Psoas muscle (tissue), 8 donors: ENCODE measurements at places on chromosomes 6 and 20.

DNA sequence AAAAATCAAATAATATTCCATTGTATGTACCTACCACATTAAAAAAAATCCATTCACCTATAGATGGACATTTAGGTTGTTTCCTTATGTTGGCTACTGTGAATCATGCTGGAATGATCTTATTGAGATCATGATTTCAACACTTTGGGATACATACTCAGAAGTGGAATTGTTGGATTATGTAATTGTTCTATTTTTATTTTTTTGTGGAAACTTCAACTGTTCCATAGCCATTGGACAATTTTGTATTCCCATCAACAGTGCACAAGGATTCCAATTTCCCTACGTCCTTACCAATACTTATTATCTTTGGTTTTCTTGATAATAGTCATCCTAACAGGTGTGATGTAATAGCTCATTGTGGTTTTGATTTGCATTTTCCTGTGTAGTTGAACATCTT, 834.0 kb downstream of the MAFB start:
- DNase-seq = no peak

DNA sequence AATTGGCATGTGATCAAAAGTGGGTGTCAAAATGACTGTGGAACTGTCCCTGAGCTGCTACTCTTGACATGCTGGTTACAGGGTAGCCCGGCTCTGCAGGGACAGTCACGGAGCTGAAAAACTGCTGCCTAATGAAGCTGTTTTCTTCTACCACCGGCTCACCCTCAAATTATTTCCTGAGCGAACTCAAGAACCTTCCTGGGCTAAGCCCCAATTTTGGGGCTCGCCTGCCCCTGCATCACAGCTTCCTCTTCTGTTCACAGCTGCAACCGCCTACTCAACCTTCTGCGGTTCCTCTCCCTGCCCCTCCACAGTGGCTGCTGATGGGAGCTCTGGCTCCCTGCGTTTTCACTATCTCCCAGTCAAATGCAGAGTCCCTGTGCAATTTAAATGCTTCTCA, 110.8 kb upstream of the MLN start:
- DNase-seq = no peak

DNA sequence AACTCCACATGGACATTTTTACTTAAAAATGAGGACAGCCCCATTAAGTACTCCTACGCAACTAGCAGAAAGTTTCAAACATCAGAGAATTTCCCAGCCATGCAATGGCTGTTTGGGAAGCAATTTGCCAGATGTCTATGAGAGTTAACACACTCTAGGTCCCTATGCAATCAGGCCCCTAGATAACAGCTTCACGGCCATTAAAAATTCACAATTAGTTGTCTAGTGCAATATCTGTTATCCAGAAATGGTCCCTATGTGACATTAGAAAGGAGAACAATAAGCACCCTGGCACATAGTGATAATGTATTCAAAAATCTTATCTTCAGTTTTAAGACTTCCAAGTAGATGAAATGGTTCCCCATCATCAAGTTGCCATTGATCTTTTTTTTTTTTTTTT, 174.3 kb upstream of the NRSN1 start:
- no peak for DNase-seq

GRCh38 chr20:9457136-9457535, 57.3 kb upstream of the LAMP5 start:
- DNase-seq = no peak

- no peak for DNase-seq
Measured at GRCh38 chr20:58526411-58526810, 11.2 kb upstream of the APCDD1L start.

DNA sequence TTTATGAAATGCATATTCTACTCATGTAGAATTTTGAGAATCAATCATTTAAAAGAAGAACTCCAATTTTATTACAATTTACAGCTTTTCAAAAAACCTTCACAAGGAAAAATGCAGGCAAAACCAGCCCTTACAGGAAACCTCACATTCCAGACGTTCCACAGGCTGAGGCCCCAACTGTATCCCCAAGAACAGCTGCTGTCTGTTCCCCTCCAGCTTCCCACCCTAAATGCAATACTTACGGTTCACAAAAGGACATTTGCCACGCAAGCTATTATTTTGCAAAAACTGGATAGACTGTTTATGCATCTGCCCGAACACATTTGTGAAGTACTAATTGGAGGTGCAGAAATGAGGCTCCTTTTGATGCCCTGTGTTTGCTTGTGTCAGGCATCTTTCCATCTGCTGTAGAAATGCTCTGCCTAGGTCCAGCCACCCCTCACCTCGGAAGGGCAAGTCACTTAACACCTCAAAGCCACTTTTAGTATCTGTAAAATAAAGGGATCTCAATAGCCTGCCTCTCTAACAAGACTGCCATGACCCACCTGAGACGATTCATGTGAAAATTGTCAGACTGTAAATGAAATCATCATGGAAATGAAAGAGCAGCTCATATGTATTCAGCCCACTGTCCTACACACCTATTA, 26.5 kb downstream of the PDE10A start:
- no peak for DNase-seq

GRCh38 chr6:30883685-30884520, at the start of gene DDR1:
Gene DDR1 (plus strand): TSS chr6:30884519. CDS start chr6:30888730, 4,211 bp downstream.
- peak; percentile 81 for DNase-seq

- no peak for DNase-seq
Measured at GRCh38 chr6:15969236-15969778, 159.6 kb upstream of the MYLIP start.

- no peak for DNase-seq
Measured at GRCh38 chr20:55684578-55684977, 320.7 kb downstream of the CBLN4 start.

GRCh38 chr6:6997263-6998193, 110.2 kb upstream of the RREB1 start:
- DNase-seq = no peak

- DNase-seq = no peak
Measured at GRCh38 chr6:112934433-112935327, 587.5 kb downstream of the RFPL4B start.

- no peak for DNase-seq
Measured at GRCh38 chr6:44576132-44576631, 188.7 kb downstream of the CDC5L start.

DNA sequence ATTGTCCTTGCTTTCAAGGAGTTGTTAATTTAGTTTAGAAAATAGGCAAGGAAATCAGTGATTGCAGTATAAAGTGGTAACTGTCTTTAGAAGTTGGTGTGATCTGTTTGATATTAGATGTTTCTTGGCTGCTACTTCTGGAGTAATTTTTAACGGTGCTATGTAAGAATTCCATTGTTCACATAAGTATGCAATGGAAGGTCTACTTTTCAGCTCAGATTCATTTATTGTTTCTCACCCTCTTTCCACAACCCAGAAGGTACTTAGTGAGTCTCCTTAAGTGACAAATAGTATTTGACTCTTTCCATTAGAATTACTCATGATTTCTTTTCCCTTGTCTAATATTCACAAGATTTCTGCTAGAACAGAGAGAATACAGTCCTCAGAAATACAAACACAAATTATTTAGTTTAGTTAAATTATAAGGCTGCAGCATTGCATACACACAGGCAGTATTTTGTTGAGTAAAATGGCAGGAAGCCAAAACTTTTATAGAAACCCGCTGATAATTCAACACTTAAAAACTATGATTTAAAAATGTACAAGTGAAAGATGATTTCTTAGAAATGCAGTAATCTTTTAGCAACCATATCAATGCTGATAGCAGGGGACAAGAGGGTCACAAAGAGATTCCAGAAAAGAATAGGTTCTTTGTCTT, 554.3 kb downstream of the CD109 start:
- DNase-seq = no peak

DNA sequence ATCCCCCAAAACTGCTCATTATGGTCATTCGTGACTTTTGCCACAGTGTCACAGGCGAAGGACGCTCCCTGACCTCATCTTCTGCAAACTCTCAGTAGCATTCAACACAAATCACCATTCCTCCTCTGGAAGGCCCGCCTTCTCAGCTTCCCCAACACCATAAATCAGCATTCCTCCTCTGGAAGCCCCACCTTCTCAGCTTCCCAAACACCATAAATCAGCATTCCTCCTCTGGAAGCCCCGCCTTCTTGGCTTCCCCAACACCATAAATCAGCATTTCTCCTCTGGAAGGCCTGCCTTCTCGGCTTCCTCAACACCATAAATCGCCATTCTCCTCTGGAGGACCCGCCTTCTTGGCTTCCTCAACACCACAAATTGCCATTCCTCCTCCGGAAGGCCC, 288.0 kb upstream of the AGPAT4 start:
- no peak for DNase-seq

GRCh38 chr6:144161975-144162374, 11.7 kb downstream of the STX11 start:
- DNase-seq = no peak

DNA sequence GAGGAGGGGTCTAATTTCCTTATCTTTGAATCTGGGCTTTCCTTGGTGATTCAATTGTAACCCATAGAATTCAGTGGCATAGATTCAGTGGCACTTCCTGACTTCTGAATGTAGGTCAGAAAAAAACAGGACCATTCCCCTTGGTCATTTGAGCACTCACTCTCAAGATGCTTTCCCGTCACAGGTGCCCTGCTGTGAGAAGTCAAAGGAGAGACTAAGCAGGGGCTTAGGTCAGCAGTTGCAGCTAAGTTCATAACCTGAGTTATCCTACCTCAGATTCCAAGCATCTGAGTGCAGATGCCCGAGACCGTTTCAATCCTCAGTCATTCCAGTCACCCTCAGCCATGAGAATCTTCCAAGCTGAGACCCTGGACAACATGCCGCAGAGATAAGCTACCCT, 506.6 kb downstream of the FRK start:
- DNase-seq = no peak

GRCh38 chr20:23120936-23121750, 35.0 kb upstream of the CD93 start:
- no peak for DNase-seq

- DNase-seq = peak; percentile 27
Measured at GRCh38 chr6:42030585-42031506, 19.5 kb upstream of the TAF8 start.

DNA sequence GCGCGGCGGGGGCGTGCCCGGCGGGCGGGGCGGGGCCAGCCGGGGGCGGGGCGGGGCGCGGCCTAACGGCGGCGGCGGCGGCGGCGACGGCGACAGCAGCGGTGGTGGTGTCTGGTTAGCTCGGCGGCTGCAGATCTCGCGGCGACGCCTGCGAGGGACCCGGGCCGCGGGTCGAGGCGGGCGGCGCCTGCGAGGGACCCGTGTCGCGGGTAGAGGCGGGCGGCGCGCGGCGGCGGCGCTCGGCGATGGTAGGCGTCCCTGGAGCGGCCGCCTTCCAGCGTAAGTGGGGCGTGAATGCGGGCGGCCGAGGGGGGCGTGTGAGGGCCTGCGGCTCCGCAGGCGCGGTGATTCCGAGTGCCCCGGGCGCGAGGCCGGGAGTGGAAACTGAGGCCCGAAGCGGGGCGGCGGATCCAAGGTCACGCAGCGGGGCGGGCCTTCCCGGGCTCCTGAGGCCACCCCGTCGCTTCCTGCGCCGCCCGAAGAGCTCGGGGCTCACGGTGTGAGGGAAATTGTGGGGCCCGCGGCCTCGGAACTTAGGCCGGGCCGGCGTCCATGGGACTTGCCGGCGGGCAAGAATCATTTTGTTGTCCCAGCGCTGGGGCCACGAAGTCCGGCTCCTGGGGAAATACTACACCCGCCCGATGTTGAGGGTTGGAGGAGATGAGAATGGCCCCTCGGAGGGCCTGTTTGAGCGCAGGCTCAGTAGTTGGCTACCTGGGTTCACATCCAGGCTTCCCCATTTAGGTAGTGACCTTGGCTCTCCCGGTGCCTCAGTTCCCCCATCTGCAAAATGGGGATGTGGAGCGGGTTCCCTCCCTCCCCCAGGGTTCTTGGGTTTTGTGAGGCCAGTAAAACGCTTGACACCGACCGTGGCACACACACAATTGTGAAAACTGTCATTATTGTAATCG, at the start of gene CBFA2T2:
TSS of gene CBFA2T2 (plus strand) at position 74 of the 911 bp plus-strand sequence. CDS start at position 246, 172 bp downstream.
- DNase-seq = peak; percentile 73

DNA sequence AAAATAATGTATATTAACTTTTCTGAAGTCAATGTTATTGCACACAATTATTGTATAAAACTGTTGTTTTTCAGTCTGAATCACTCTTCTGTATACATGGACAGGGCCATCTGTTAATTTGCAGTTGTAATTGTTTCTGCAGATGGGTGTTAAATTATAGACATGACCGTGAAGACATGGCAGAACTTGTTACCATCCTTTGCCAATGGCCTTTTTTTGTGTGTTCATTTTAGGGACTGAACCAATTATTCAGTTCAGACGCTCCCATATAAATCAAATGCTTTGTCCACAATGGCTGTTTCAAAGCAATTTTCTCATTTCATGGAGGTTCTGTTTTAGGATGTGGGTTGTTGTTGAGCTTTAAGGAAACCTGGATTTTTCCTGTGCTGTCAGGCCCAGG, 533.7 kb downstream of the DOK5 start:
- no peak for DNase-seq

- no peak for DNase-seq
Measured at GRCh38 chr6:133645966-133646740, 242.8 kb upstream of the TCF21 start.

GRCh38 chr6:132465530-132466485, 47.1 kb downstream of the STX7 start:
- DNase-seq = no peak

GRCh38 chr20:4780245-4780644, 58.5 kb downstream of the PRND start:
- DNase-seq = no peak

DNA sequence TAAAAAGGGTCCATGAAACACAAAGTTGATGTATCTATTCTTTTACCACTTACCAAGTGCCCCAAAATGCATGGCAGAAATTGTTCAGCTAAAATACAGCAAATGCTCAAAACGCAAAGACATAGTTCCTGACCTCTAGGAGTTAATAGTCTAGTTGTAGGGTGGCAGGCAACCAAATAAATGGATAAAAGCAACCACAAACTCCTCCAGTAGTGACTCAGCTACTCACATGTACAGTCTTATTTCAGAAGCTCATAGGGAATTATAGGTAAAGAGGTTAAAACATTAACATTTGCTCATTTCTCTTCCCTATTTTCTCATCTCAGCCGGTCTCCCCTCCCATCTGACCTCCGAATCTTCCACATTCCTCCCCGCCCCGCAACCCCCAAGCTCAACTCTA, 143.9 kb upstream of the INSM1 start:
- no peak for DNase-seq

- DNase-seq = no peak
Measured at GRCh38 chr20:10094566-10095173, 59.9 kb downstream of the ANKEF1 start.

GRCh38 chr6:169368200-169368599, 114.6 kb upstream of the THBS2 start:
- DNase-seq = no peak

- DNase-seq = no peak
Measured at GRCh38 chr6:35128496-35128895, 12.6 kb downstream of the TCP11 start.

GRCh38 chr20:8670893-8671215, 398.0 kb upstream of the PLCB4 start:
- no peak for DNase-seq

GRCh38 chr20:38601216-38602184, at the start of gene ARHGAP40:
Gene ARHGAP40 (plus strand): TSS chr20:38601809.
- DNase-seq = no peak

DNA sequence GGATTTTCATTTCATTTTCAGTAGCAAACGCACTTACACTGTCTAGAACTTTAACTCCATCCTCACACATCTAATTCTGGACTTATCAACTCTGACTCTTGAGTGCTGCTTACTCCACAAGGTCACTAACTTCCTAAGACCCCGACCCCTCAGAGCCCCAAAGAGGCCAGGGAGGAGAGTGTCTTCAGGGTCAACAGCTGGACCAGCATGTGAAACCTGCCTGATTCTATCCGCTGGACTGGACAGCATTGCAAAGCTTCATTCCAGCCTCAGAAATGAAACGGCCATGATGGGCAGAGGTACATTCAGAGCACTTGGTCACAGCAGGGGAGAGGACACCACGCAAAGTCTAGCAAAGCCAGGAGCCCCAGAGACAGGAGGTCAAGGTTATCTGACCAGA, 9.1 kb downstream of the RNASET2 start:
- no peak for DNase-seq
